NCI-H446 treated with DMSO at 0.1 percent for 48 hours (cell line): ENCODE measurements at places on chromosomes 7 and 10.

- DNase-seq = no peak
Measured at GRCh38 chr10:29426420-29426819, 137.6 kb downstream of the LYZL1 start.

DNA sequence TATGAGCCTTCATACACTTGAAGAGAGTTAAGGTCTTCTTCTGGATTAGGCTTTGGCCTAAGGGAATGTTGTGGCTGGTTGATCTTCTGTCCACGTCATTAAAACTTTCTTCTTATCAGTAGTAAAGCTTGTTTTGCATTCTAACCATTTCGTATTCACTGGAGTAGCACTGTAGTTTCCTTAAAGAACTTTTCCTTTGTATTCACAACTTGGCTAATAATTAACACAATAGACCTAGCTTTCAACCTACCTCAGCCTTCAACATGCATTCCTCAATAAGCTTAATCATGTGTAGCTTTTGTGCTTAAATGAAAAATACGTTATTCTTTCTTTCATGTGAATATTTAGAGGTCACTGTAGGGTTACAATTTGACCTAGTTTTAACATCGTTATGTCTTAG, 42.8 kb downstream of the AKR1C8 start:
- no peak for DNase-seq

DNA sequence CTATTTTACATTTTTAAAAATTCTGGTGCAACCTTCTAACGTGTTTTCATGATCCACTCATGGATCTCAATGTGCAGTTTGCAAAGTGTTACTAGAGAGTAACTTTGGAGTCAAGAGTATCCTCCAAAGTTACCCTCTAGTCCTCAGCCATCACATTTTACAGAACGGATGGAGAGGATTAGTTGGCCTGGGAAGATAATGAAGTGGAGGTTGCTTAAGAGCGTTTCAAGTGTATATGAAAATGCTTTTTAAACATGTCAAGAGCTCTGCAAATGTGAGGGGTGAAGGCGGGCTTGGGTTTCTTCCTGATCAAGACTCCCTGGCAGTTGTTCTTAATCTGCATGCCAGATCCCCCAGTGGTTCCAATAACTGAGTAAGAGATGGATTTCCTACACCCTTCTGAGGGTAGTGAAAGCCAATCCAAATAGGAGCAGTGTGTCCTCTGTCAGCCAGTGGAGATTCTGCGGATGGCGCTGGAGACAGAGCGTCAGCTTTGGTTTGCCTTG, 299.4 kb upstream of the NPVF start:
- no peak for DNase-seq

GRCh38 chr7:16235147-16236114, 185.9 kb downstream of the CRPPA start:
- no peak for DNase-seq

- peak; percentile 20 for DNase-seq
Measured at GRCh38 chr10:83522881-83523386, 616.4 kb upstream of the GHITM start.
